Fibroblast of skin of back (primary cell): ENCODE measurements at places on chromosomes 4 and X.

DNA sequence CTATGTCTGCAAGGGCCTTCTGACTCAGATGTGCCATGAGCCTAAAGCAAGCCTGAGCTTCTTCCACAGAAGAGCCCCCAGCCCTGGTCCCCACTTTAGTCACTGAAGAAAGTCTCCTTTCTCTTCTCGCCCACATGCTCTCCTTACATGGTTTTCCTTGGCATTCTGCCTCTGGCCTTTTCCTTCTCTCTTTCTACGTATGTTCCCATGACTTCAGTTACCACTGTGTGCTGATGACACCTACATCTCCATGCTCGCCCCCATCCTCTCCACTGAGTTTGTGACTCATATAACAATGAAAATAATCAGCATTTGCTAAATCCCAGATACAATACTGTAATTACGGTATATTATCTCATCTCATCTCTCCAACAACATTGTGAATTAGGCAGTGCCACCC is 149.3 kb downstream of the AMMECR1 start:
- peak; percentile 78 for DNase-seq

GRCh38 chr4:11632025-11632424 is 203.3 kb upstream of the HS3ST1 start:
- no peak for DNase-seq

- DNase-seq: no peak
Measured at GRCh38 chrX:38868321-38868720, 67.1 kb downstream of the MID1IP1 start.

DNA sequence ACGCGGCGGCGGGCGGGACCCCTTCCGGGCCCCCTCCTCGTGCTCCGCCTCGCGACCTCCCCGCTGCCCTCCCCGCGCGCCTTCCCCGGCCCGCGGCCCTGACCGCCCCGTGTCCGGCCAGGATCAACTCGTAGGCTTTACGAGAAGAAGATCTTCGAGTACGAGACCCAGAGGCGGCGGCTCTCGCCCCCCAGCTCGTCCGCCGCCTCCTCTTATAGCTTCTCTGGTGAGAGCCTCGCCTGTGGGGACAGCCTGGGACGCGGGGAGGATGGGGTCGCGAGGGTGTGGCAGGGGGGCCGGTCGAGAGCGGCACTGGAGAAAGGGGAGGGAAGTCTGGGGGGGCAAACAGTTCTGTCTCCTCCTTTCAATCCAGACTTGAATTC is 465 bp downstream of the EMD start:
- no peak for DNase-seq
